Stimulated activated CD4-positive, alpha-beta T cell treated with anti-CD3 and anti-CD28 coated beads, Interleukin-1b, Interleukin-23, amount 100 ng/mL, for 4 hours (primary cell): ENCODE measurements at places on chromosomes 12 and 14.
A peak's percentile ranks its signal among the peaks of the same experiment; 100 is the strongest.

- no peak for DNase-seq
Observed at GRCh38 chr12:115017346-115017745, 333.4 kb upstream of the TBX3 start.

DNA sequence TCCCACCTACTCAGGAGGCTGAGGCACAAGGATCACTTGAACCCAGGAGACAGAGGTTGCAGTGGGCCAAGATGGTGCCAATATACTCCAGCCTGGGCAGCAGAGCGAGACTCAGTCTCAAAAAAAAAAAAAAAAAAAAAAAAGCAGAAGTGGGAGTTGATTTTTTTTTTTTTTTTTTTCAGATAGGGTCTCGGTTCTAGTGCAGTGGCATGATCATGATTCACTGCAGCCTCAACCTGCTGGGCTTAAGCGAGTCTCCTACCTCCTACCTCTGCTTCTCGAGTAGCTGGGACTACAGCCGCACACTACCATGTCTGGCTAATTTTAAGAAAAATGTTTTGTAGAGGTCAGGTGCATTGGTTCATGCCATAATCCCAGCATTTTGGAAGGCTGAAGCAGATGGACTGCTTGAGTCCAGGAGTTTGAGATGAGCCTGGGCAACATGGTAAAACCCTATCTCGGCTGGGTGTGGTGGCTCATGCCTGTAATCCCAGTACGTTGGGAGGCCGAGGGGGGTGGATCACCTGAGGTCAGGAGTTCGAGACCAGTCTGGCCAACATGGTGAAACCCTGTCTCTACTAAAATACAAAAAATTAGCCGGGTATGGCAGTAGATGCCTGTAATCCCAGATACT, 16.3 kb upstream of the HSP90AA1 start:
- no peak for DNase-seq

- no peak for DNase-seq
Observed at GRCh38 chr12:2267703-2268470, 215.1 kb downstream of the CACNA1C start.

DNA sequence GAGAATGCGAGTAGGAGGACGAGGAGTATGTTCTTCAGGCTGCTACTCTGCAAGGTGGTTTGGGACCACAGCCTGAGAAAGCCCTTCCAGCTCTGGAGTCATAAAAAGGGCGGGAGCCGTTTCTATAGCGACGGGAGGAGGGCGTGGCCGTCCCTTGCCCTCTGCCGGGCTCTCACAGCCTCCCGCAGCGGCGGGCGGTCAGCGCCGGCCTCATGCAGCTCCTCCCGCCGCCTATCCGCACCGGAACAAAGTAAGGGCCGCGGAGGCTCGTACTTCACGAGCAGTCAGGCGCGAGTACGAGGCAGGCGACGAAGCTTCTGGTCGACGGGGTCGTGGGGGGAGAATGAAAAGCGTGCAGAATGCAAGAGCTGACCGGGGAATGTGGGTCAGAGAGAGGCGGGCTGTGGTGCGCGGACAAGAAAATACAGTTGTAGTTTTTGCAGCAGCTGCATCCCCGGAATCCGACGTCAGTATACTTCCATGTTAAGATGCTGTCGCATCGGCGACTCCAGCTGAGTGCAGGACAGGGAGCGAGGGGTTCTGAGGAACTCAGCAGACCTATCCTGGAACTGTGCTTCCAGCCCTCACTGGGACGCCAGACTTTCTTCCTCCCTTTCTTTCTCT, at the start of gene DYRK4:
Gene DYRK4, plus strand, starts transcription at position 175 of the 624 bp plus-strand sequence. Its CDS starts 38 bp downstream, at position 213.
- DNase-seq = peak; percentile 2

GRCh38 chr12:13536219-13536910, 339.8 kb downstream of the EMP1 start:
- no peak for DNase-seq

DNA sequence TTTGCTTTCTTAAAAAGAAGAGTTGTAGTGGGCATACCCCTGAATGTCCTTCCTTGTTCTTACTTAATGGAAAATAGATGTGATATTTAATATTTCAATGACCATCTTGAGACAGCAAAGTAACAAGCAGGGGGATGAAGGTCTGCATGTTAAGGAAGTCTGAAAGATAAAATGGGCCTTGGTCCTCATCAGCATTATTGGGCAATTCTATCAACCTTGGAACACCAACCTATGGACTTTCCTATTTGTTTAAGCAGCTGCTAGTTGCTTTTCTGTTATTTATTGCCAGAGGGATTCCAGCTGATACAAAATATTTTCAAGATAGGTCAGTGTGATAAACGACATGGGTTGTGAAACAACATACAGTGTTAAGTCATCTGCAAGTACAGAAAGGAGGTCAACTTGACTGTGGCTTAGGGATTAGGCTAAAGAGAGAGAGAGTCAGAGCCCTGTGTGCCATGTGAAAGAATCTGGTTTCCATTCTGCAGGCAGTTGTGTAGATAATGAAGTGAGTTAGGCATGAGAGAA, 16.4 kb upstream of the A2M start:
- no peak for DNase-seq

- DNase-seq = no peak
Observed at GRCh38 chr12:70549340-70550179, 87.7 kb downstream of the PTPRB start.

DNA sequence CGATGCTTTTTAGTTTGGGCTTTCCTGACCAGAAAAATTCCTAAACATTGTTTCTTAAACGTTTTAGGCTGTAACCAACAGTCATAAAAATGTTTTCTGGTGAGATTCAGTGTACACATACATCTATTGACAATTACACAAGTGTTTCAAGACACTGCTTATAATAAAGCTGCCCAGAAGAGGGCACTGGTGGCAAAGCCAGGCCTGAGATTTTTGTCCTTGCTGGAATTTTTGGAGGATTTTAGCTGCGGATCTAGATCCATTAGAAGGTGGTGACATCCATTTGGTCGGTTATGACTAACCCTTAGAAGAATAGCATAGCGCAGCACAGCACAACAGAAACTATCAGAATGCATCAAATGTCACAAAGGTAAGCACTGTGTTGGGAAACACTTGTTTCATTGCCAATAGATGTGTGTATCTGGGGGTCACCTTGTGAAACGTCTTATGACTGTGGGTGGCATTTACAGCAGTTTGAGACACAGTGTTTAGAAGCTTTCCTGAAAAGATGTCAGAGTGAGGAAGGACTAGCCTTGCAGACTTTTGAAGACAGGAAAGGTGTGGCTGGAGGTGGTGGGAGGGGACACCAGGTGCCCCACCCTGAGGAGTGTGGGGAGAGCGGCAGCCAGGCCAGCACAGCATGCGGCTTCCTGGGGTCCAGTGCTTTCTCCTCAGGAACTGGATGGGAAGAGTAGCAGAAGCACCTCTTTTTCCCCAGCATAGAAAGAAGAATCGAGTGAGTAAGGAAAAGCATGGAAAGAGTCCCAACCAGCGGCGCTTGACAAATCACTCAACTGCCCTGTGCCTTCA, 54.7 kb upstream of the FKBP4 start:
- DNase-seq = no peak

DNA sequence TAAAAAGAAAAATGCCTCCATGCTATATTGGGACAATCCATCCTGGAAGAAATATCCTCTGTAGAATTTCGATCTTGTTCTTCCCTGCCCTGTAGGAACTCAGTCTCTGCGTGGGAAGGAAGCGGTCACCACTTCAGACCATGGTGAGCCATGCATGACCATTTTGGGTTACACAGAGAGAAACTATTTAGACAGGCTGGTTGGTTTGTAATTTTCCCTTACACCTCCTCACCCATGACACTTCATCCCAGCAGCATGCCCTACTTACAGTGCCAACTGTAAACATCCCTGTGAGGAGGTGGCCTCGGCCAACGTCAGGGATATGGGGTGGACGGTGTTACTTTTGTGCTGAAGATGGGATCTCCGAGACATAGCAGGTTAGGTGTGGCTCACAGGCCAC, 121.4 kb downstream of the SMOC1 start:
- DNase-seq = no peak

- DNase-seq = no peak
Observed at GRCh38 chr12:12996209-12996608, 3.9 kb downstream of the HEBP1 start.

DNA sequence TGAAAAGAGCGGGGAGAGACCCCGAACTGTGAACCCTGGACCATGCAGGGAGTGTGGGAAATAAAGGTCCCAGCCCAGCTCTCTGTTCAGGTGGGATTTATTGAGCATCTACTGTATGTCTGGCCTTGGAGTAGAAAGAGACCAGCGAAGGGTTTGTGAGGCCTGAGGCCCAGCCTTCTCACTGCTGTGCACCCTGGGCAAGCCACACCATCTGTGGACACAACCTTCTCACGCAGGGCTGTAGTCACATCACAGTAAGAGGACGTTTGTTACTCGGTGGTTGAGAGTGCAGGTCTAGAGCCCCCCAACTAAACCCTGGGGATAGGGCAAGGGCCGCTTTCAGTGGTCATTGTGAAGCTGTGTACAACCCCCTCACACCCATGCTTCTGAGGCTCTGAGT, 18.2 kb downstream of the FAM222A start:
- DNase-seq = no peak

DNA sequence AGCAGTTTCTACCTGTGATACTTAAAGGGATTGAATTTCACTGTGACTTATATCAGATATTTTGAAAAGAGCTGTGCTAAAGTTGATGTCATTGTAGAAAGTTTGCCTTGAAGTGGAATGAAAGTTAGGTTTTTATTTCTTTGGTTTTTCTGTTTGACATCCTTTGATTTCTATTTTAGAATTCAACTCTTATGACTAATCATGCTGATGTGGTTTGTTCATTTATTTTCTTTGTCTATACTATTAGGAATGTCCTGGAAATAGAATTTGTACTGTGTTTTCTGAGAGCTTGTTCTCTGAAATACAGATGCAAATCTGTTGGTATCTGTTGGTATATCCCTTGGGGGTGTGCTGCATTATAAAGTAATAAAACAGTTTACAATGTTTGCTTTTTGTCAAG, 3.3 kb downstream of the CNOT2 start:
- DNase-seq = no peak

GRCh38 chr12:79617696-79618095, 73.1 kb downstream of the PAWR start:
- no peak for DNase-seq

GRCh38 chr12:58408516-58408915, 467.1 kb downstream of the ATP23 start:
- no peak for DNase-seq

DNA sequence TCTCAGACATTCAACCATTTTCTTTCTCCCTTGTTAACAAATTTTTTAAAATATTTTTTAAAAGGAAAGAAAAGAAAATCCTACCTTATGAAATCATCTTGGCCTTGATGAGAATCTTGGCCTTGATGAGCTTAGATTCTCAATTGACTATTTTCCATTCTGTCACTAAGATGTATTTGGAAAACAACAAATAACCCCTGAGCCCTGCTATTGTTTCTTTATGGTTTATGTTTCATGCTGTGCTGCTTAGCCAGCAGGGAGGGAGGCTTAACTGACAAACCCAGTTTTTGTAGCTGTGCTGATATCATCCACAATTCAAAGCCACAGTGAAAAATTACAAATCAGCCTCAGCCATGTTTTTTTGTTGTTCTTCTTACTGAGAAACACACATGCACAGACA, 404.1 kb downstream of the RAD51B start:
- DNase-seq = no peak

GRCh38 chr14:20714593-20715250, 26.2 kb downstream of the ANG start:
- no peak for DNase-seq

GRCh38 chr12:120696626-120697025, 9.7 kb downstream of the MLEC start:
- no peak for DNase-seq

- no peak for DNase-seq
Observed at GRCh38 chr12:3436461-3437065, 54.4 kb upstream of the PRMT8 start.

DNA sequence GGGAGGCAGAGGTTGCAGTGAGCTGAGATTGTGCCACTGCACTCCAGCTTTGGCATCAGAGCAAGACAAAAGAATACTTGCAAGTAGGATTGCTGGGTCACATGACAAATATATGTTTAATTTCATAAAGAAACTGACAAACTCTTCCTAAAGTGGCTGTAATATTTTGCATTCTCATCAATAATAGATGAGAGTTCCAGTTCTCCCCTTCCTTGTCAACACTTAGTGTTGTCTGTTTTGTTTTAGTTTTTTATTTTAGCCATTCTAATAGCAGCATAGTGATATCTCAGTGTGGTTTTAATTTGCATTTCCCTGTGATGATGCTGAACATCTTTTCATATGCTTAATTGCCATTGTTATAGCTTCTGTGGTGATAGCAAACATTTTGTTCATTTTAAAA, 31.2 kb downstream of the SLC39A9 start:
- DNase-seq = no peak

- DNase-seq = no peak
Observed at GRCh38 chr12:104138797-104139152, 765 bp upstream of the NFYB start.
